CMK (cell line): ENCODE measurements at places on chromosomes 16 and 17.

GRCh38 chr17:44959821-44960531 is 8.1 kb downstream of the C1QL1 start:
- no peak for DNase-seq

- no peak for DNase-seq
These were observed 17.7 kb downstream of the TAOK1 start for GRCh38 chr17:29407856-29408255.

DNA sequence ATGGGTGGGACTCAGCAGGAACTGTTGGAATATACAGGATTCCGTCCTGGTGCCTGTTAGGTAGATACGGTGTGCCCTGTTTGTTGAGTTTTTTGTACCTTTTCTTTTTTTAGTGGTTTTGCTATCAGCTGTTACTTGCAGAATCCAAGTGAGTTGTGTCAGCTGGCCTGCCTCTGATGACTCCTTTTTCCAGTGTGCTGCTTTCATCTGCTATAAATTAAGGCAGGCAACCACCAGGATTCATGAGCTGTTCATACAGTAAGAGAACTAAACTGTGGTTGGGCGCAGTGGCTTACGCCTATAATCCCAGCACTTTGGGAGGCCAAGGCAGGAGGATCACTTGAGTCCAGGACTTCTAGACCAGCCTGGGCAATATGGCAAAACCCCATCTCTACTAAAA is 79.9 kb downstream of the WNT3 start:
- no peak for DNase-seq

DNA sequence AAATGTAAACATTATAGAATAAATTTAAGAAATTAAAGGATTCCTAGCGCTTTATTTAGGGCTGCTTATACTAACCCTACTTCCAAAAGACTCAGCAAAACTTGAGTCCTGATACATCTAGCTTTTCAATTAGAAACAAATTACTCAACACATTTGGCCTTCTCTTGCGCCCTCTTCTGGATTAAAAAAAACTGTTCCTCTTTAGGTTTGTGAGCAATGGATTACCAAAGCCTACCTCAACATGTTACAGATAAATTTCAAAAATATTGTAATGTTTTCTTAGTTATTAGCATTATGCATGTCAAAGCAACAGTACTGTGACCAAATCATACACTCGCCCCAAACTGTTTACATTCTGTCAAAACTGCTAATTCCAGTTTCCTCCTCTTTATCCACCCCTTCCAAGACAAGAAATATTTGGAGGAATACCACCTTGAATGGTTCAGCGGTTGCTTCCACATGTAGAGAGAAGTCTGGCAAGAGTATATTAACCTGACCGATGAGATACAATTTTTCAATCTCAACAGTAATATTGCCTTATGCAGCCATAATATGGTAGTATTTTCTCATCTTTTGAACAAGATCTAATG is 2.7 kb downstream of the NUFIP2 start:
- DNase-seq, result no peak

DNA sequence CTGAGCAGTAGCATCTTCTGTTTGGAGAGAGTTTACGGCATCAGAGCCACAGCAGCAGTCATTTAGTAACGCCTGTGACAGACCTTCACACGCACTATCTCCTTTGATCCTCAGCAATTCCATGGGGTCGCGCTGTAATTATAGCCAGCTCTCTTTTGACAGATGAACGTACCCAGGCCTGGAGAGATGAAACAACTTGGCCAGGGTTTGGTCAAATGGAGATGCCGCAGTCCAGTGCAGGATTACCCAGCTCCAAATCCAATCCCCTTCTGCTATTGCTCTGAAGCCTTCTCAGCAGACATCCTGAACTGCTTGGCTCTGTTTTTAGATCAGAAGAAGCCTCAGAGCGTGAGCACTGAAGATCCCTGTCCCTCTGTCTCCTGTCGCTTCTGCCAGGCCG is 83.9 kb downstream of the SOX9 start:
- no peak for DNase-seq

GRCh38 chr17:34361478-34362061 is 1.5 kb downstream of the CCL1 start:
- peak; percentile 54 for DNase-seq

- no peak for DNase-seq
These were observed 54.2 kb downstream of the LDHD start for GRCh38 chr16:75062135-75062975.

- DNase-seq, result no peak
These were observed 587.7 kb upstream of the HSBP1 start for GRCh38 chr16:83220066-83220465.
